Fibroblast of villous mesenchyme (primary cell): ENCODE measurements at places on chromosomes 3 and 15. TPM values are rescaled to one million over a fixed set of nuclear protein-coding genes. Genes with fewer than 3 reads are reported as not detected.

Gene MFGE8
- 158 and 168 TPM in 2 replicates for total RNA-seq

- DNase-seq, result no peak
These were observed 42.2 kb upstream of the POMGNT2 start for GRCh38 chr3:43148033-43148432.

Gene CADPS
- total RNA-seq, result 1.6 TPM in 1 of 2 replicates, not detected in the other

DNA sequence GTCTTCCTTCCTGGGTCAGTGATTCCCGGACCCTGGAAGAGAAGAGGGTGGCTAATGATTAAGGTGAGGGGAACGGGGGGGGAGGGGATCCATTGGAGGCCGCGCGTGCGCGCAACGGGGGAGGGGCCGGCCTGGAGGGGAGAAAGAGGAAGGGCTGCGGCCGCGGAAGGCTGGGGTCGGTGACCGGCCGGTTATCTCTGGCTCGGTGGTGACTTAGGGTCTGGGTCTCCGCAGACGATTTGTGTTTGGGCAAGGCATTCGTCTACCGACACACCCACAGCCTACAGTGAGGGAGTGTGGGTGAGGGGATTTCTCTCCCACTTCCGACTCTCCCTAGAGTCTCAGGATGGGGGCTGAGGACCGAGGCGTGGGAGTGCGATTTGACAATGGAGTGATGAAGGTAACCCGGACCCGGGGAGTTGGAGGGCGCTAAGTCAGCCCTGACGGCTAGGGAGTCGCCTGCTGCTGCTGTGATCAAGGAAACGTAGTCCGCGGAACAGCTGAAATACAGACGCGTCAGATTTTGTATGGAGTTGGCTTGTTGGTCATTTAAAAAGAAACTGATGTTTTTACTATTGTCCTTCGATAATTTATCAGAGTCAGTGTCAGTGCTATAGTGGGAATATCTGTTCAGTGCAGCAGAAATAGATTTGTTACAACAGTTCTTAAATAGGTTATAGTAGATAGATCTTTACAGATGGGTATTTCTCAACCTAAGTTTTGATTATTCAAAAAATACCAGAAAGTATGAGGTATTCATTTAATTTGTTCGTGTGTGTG lies 733 bp downstream of the RNF111 start:
- peak; percentile 64 for DNase-seq
